ENCODE measurements at places on chromosomes 5 and 9.

DNA sequence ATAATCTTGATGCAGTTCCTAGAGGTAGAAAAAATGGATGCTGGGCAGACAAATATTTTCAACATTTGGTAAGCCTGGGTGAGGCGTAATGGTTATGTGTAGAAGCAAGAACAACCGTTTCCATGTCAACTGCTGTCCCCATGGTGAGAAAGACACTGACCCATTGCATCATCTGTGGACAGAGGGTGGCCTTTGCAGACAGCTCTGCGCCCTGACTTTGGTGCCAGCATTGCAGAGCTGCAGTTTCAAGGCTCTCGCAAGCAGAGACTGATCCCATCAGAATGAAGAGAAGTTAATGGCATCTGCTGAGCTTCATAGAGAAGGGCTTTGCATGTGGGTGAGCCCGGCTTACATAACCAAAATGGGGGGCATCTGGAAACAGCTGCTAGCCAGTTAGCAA lies 179.0 kb upstream of the ADRA1B start:
- DNase-seq = no peak

DNA sequence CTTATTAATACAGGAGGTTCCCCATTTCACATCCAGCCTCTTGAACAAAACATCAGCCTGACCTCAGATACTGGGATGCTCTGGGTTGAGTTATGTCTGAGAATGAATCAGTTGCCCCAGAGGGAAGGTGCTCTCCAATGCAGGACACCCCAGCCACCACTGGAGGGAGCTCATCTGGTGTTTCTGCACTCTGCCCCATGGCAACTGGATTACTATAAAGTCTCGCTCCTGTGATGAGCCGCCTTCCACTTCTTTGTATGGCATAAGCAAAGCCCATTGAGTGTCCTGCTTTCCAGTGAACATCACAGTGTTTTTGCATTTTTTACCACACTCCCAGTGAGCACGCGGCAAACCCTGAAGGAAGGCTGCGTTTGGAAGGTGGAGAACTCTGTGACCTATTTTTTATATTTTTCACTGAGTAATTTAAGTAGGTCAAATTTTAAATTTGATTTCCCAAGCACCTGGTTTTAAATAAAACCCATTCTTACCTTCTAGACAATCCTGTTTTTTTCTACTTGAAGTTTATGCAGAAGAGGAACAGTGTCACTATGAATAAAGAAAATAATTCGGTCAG lies 176.9 kb upstream of the WWC1 start:
- peak; percentile 66 for DNase-seq

- DNase-seq = peak; percentile 15
Observed at GRCh38 chr5:83031381-83031780, 45.8 kb downstream of the TMEM167A start.

DNA sequence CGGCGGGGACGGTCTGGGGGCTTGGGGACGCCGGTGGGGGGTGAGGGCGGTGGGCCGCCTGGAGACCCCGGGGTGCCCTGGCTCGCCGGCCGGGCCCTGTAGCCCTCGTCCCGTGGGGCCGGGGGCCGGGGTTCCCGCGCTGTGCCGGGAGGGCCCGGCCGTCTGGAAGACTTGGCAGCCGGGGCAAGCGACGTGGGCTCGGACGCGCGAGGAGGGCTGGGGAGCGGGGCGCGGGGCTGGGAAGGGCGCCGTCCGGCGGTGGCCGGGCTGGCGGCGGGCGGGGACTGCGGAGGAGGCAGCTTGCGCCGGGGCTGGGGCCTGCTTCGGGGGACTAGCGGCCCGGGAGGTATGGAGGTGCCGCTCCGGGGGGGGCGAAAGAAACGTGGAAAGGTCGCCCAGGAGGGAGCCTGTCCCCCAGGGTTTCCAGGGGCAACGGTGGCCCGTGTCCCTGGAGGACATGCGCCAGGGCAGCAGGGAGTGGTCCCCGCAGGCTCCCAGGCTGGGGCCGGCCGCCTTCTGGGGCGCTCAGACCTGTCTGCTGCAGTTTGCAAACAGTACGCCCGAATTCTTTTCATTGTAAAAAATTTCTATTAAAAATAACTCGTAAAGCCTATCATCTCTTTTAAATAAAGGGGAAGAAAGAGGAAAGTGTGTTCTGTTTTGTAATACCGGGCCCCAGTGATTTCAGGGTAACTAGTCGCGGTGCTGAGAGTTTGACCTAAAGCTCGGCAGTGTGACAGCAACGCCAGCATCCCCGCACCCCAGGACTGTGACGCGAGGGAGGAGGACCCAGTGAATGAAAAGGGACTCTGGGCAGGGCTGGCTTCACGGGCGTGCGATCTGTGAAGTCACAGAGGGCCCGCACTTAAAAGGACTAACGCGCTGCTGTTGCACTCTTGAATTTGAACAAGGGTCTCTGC lies 752 bp upstream of the ANKH start:
- DNase-seq = peak; percentile 56

GRCh38 chr5:45643056-45643455 lies 53.1 kb downstream of the HCN1 start:
- no peak for DNase-seq

Measured in AG08395 (cell line).